ENCODE measurements at places on chromosomes 3 and 15.
A peak's percentile ranks its signal among the peaks of the same experiment; 100 is the strongest.

DNA sequence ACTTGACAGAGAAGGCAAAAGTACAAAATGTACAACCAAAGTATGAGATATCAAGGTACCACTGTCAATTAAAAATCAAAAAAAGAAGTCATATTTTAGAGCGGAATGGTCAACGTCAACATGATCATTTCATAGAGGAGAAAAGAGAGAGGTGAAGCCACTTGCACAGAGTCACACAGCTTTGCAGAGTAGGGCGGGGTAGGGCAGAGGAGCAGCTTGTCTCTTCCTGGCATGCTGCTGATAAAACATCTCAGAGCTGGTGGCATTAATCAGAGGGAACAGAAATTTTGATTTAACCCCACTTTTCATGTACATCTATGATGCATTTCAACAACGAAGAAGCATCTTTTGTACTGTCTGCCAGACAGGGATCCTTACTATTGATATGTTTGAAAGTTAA is 5.2 kb upstream of the IGF1R start:
- no peak for DNase-seq

- no peak for DNase-seq
Observed at GRCh38 chr3:120284747-120285507, at the start of gene GPR156. Gene GPR156 (minus strand): TSS chr3:120285222. CDS start chr3:120244098, 41,124 bp downstream.

DNA sequence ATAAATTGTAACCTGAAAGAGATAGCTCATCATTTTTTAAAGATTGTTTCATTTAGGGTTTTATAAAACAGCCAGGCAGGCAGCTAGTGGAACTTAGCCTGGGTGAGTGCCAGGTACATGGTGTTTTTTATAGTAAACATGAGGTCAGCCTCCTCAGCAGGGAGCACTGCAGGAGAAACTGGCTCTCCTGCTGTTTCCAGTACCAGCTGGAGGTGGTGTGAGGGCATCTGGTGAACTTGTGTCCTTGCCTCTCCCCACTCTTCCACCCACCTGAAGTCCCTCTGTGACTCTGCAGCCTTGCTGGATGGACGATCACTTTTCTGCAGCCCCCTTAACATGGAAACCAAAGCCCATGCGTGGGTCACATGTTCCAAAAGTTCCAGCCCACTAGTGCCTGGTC is 128.4 kb downstream of the FAM174B start:
- DNase-seq = no peak

- no peak for DNase-seq
Observed at GRCh38 chr15:42024303-42024702, 3.5 kb upstream of the PLA2G4E start.

DNA sequence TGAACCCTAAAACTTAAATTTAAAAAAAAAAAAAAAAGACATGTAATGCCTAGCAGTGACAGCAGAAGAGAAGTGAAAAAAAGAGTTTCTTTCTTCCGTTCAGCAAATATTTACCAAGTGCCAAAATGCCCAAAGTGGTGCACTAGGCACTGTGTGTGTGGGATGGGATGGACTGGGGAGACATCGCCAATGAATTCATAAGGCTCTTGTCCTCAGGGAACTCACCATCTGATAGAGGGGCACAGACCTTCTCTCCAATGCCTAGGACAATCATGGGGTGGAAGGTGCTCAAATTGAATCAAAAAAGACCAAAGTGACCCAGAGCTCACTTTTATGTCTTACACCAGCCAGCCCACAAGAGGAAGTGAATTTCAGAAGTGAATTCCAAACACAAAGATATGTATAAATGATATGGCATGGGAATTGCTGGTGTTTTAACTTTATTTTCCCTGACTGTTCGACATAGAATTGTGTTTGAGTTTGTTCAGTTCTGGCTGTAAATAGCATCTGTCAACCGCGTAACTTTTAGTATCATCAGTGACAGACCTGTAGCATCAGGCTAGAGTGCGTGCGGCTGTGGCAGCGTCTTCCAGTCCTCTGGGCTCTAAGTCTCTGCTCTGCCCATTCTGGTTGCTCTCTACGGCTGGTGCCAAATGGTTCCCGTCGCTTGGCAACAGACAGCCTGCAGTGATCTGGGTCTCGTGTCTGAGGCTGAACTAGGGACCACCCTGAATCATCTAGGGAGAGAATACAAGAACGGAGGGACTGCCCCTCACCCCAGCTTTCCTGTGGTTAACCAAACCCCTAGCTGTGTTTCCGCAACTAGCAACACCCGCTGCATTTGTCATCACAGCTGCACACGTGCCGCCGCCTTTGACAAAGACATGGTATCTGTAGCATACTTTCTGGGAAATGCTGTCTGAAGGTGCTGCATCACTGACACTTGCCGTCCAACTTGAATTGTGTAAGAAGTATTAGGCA is 154.0 kb upstream of the THBS1 start:
- peak; percentile 98 for DNase-seq

GRCh38 chr3:173920386-173920785 is 522.8 kb downstream of the NLGN1 start:
- peak; percentile 54 for DNase-seq

- DNase-seq = no peak
Observed at GRCh38 chr3:50447290-50447840, 56.1 kb downstream of the CACNA2D2 start.

- DNase-seq = no peak
Observed at GRCh38 chr3:50194903-50195500, 3.6 kb downstream of the GNAT1 start.

GRCh38 chr3:108946292-108947285 is 7.1 kb downstream of the GUCA1C start:
- DNase-seq = peak; percentile 97

DNA sequence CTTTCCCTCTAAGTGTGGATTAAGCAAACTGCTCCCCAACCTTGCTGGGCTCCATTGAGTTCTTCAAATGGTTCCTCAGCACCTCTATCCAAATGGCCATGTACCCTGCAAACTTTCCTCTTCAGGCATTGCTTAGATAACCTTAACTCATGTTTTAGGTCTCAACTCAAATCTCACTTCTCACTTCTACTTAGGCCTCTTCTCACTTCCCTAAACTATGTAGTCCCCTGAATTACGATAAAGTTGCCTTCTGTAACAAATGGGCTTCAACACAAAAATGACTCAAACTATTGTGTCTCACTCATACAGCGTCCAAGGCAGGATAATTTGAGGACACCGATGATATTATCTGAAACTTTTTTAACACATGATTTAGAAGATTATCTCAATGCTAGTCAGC is 62.4 kb upstream of the STAC start:
- DNase-seq = no peak

GRCh38 chr3:180295811-180296210 is 259.1 kb upstream of the PEX5L start:
- no peak for DNase-seq

GRCh38 chr3:25297667-25298585 is 130.1 kb upstream of the RARB start:
- DNase-seq = no peak

GRCh38 chr3:46695177-46695961 is 1.9 kb upstream of the ALS2CL start:
- peak; percentile 73 for DNase-seq

DNA sequence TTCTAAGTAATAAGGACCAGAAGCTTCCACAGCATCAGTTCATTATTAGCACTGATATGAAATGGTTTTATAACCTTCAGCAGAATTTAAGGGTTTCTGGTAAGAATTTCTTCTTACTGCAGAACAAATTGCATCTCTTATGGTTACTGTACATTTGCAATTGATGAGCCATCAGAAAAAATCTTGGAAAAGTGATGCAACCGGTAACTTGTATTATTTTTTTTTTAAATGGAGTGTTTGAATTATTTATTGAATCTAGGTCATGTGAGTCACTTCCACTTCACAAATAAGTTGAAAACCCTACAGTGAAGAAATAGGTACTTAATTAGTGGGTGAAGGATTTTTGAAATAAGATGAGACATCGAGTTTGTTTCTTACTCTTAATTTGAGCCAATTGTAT is 786.0 kb downstream of the TUSC7 start:
- DNase-seq = no peak

GRCh38 chr3:133949438-133949837 is 53.8 kb upstream of the RAB6B start:
- DNase-seq = no peak

GRCh38 chr3:104548401-104548800 is 818.3 kb upstream of the ALCAM start:
- no peak for DNase-seq

GRCh38 chr15:69021895-69022294 is 7.4 kb downstream of the NOX5 start:
- DNase-seq = no peak

DNA sequence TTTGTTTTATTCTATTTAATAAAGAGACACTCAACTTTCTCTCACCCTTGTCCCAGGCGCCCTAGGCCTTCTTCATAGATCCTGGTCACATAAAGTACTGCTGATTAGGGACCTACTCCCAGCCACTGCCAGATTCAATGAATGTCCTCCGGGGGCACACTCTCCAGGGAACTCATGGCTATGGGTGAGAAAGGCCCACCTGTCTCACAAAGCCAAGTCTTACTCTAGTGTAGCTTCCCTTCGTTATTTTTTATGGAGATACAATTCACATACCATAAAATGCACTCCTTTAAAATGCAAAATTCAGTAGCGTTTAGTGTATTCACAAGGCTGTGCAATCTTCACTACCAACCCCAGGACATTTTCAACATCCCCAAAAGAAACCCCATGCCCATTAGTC is 87.8 kb downstream of the ADCY5 start:
- no peak for DNase-seq

DNA sequence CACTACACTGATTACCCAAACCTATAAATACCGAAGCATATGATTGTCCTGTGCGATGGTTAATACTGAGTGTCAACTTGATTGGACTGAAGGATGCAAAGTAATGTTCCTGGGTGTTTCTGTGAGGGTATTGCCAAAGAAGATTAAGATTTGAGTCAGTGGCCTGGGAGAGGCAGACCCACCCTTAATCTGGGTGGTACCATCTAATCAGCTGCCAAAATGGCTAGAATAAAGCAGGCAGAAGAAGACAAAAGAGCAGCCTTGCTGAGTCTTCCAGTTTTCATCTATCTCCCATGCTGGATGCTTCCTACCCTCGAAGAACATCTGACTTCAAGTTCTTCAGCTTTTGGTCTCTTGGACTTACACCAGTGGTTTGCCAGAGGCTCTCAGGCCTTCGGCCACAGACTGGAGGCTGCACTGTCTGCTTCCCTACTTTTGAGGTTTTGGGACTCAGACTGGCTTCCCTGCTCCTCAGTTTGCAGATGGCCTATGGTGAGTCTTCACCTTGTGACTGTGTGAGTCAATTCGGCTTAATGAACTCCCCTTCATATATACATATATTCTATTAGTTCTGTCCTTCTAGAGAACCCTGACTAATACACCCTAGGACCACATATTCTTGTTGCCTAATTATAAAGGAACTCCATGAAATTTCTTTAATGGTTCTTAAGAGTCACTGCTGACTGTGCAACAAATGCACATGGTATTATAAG is 31.7 kb downstream of the CSNK1G1 start:
- DNase-seq = peak; percentile 26

- DNase-seq = no peak
Observed at GRCh38 chr3:97265237-97266005, 451.0 kb downstream of the EPHA6 start.

- peak; percentile 75 for DNase-seq
Observed at GRCh38 chr3:121998030-121998580, 23.9 kb downstream of the ILDR1 start.

DNA sequence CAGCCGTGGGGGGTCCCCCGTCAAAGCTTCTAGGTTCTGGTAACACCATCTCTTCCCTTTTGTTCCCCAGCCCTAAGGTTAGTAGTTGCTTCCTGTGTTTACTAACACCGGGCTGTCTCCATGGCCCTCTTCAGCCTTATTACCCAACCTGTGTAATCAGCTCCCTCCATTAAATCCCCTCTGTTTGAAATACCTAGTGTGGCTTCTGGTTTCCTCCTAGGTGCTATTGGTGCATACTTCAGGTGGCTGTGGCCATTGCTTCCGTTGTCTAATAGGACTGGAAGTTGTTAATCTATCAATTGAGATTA is 35.3 kb downstream of the MOBP start:
- no peak for DNase-seq

DNA sequence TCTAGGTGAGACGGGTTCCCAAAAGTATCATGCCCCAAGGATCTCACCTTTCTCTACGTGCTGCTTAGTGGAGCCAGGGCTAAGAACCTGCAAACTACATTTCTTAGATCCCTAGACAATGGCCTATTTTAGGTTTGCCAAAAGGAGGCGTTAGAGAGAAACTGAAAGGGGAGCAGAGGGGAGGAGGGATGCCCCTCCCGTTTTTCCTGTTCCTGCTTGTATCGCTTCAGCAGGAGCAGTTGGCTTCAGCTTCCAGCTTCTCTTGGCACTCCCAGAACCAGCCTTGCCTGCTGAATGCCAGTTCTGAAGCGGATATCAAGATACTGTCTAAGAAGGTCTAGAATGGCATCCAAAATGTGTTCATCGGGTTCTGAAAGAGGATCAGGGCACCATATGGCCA is 58.4 kb upstream of the ABHD17C start:
- no peak for DNase-seq

- peak; percentile 99 for DNase-seq
Observed at GRCh38 chr15:68354923-68355322, 77.0 kb downstream of the ITGA11 start.

DNA sequence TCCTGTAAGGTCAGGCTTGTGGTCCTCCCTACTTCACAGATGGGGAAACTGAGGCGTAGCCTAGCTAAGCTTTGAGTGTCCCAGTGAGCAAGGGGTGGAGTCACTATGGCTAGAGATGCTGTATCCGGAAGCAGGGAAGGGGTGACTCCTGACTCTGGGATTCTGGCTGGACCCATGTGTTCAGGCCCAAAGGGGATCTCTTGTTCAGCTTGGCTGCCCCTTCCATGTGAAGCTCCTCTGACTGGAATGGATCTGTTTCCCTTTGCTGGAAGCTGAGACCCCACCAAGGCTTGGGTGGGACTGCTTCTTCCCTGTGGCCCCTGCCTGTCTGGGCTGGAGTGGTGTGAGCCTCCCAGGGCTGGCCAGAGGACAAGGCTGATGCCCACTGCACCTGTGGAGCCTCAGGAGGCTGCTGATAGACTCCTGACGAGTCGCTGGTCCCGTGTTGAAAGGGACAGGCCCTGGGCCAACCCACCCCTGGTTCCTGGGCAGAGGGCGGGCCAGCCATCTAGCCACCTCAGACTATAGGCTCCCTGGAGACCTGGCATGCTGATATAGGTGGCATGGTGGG is 1.0 kb downstream of the MAPKAPK3 start:
- no peak for DNase-seq

- peak; percentile 94 for DNase-seq
Observed at GRCh38 chr3:133943639-133944141, 48.0 kb upstream of the RAB6B start.

- no peak for DNase-seq
Observed at GRCh38 chr3:142498397-142499180, 50.8 kb upstream of the XRN1 start.

Measured in HT1080 (cell line).